ENCODE measurements at places on chromosomes 2 and 18.

DNA sequence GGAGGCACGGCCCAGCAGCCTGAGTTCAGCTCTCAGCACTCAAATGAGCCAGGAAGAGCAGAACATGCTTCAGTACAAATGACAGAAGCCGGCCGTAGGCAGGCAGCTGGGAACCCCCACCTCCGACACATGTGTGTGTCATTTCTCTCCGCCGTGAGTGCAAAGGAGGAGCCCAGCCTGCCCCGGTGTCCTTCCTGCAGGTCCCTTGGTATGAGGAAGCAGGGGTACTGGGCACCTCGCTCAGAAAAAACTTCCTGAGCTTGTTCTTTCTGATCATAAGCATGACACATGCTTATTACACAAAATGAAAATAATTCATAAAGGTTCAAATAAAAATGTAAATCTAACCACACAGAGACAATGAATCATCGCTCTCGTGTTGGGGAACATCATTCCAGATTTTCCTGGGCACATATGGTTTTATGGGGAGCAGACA is 35.3 kb downstream of the KCNF1 start:
- DNase-seq: no peak

DNA sequence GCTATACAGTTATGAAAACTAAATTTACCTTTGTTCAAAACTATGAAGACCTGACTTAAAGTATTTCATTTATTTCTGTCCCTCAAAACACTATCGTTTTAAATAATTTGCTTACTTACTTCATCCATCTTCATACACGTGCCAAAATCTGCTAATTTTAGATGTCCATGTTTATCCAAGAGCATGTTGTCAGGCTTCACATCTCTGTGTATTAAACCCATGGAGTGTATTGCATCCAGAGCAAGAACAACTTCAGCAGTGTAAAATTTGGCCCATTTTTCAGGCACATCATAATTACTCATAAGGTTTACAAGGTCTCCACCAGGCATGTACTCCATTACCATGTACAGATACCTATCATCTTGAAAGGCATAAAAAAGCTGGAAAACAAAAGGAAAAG is 80.3 kb downstream of the SLC66A3 start:
- DNase-seq: no peak

- no peak for DNase-seq
Observed at GRCh38 chr2:119196301-119197125, 27.1 kb upstream of the STEAP3 start.

DNA sequence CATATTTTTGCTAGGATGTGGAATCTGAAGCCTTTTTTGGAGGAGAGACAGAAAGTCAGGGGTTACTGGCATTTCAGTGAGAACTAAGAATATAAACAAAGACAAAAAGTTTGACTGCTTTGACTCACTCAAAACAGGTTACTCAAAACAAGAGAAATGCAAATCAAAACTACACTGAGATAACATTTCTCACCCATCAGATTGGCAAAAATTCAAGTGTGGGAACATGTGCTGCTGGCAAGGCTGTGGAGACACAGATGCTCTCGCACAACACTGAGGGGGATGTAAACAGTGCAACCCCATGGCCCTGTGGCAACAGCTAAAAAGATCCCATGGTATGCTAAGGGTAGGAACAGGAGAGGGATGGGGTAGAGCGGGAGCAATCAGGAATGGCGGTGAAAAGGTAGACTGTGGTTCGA is 86.6 kb downstream of the DTNB start:
- DNase-seq: no peak

DNA sequence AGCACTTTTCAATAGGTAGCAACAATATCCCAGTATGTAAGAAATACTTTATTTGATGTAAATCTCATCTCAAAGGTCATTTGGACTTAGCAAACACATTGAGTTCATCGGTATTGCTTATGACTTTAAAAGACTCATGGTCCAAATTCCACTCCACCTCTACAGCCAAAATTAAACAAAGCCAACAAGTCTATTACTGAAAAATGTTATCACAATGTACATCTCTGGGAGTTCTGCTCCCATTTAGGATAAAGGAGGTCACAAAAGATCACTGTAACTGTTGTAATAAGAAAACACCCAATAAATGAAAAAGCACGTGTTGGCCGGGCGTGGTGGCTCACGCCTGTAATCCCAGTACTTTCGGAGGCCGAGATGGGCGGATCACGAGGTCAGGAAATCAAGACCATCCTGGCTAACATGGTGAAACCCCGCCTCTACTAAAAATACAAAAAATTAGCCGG is 50.0 kb downstream of the ESCO1 start:
- DNase-seq: no peak

DNA sequence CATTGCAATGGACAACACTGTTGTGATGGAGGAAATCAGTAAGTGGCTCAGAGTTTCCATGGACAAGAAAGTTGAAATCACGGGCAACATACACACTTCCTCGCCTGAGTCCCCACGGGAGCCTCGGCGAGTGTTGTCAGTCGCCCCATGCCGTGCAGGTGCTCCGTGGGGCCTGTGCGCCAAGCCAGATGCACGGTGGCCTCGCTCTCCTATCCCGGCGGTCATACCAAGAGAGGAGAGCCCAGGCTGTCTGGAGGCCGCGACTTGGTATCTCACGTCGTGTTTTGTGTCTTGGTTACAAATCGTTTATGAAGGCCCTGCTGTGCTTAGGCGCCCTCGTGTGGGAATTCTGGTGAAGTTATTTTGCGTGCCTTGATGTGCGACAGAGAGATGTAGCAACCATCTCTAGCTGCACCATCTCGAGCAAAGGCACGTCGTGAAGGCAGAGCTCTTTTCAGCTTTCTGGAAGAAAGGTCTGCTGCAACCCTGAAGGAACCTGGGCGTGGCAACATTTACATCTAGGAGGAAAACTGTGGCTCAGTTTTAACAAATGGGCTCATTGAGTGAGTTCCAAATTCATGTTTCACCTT is 21.8 kb downstream of the ATG4B start:
- DNase-seq: no peak

GRCh38 chr2:184312970-184313369 is 285.4 kb upstream of the ZNF804A start:
- no peak for DNase-seq
